Activated naive CD4-positive, alpha-beta T cell treated with Interleukin-2 at 50 U/mL for 16 hours (primary cell): ENCODE measurements at places on chromosomes 4 and X.

DNA sequence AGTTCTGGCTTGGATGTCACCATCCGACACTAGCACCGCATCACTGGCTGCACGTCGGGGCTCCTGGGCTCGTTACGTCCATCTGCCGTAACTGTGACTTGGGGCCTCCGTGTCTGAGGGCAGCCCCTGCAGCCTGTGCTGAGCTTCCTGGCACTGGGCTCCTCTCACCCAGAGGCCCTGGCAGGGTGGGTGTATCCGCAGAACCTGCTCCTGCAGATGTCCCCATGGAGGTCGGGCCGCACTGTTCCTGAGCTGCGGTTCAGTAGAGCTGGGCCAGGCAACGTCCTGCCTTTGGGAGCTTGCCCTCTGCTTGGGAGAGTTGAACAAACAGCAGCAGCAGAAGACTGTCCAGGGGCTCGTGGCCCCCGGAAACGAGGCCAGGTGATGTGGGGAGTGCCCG lies 71.4 kb downstream of the RGS12 start:
- no peak for DNase-seq

DNA sequence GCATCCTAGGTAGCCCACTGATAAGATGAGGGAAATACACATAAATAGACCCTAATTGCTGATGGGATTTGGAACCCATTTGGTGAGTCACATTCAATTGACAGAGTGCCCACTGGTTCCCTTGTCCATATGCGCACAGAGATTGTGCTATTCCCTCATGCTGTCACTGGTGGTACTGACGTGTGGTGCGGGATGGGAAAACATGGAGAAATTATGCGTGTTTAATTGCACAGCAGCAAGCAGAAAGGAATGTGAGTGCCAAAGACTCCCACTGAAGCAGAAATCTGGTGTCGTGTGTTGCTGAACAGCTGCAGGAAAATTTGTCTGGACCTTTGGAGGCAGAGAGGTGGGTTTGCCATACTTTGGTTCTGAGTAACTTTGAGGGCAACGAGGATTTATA lies 92.2 kb downstream of the NHSL2 start:
- DNase-seq: no peak

- DNase-seq: no peak
These were observed 62.4 kb downstream of the TRMT44 start for GRCh38 chr4:8502836-8503585.

GRCh38 chr4:18938343-18939099 lies 917.0 kb upstream of the LCORL start:
- DNase-seq: no peak

- DNase-seq: no peak
These were observed 950.2 kb upstream of the TENM3 start for GRCh38 chr4:181293014-181293413.

GRCh38 chr4:87698394-87698793 lies 48.3 kb downstream of the DMP1 start:
- no peak for DNase-seq

DNA sequence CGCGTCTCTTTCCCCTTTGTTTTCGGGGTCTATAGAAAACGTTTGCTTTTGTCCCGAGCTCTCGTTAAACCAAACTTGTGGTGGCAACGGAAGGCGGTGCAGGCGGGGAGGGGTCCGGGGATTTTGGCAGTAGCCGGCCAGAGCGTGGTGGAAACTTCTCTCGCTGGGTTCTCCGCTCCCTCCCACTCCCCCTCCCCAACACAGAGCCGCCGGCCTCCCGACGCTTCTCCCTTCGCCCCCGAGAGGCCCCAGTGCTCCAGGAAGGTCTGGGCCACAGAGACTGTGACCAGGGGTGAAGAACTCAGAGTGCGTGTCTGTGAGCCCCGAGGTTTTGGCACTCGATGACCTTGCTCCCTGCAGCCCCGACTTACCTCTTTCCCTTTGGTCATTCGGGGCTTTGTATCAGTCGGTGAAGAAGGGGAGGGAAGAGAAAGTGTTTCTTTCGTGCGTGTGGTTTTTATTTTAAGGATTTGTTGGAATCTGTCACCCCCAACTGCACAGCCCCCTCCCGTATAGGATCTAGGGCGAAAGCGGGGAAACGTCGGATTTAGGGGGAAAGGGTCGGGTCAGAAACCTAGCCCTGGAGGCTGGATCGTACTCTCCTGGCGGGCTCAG lies 9.0 kb upstream of the BCOR start:
- no peak for DNase-seq

DNA sequence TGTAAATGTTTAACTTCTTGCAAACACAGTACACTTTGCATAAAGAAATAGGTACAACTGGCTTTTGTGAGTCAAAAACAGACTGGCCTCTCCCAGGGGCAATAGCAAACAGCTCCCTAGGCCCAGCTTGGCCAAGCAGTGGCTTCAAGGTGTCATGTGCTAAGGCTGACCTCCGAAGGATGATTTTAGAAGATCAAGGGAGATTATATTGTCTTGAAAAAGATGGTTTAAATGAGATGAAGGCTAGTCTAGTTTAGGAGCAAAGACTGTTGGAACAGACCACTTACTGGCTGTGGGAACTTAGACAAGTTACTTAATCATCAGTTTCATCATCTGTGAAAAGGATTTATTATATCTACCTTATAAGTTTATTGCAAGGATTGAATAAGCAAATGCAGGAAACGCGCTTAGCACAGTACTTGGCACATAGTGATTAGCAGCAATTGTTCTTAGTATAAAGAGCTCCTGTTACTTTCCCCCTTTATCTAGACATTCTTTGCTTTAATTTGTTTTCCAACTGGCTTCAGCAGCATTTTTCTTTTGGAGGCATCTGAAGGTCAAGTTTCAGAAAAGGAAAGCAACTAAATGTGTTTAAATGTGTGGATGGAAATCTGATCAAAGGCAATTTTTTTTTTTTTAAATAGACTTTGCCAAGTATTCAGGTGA lies 17.2 kb downstream of the ANXA3 start:
- DNase-seq: no peak

DNA sequence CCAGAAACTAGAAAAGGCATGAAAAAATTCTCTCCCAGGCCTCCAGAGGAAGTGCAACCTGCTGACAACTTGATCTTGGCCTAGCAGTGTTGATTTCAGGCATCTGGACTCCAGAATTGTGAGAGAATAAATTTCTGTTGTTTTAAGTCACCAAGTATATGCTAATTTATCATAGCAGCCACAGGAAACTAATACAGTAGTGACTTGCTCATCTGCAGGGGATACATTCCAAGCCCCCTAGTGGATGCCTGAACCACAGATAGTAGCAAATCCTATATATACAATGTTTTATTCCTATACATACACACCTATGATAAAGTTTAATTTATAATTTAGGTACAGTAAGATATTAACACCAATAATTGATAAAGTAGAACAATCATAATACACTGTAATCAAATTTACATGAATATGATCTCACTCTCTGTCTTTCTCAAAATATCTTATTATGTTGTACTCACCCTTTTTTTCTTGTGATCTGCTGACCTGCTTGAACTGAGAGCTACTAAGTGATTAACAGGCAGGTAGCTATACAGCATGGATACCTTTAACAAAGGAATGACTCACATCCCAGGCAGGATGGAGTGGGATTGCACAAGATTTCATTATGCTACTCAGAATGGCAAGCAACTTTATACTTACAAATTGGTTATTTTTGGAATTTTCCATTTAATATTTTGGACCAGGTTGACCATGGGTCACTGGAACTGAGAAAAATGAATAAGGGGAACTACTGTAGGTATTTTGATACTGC lies 501.1 kb downstream of the KCNIP4 start:
- no peak for DNase-seq

DNA sequence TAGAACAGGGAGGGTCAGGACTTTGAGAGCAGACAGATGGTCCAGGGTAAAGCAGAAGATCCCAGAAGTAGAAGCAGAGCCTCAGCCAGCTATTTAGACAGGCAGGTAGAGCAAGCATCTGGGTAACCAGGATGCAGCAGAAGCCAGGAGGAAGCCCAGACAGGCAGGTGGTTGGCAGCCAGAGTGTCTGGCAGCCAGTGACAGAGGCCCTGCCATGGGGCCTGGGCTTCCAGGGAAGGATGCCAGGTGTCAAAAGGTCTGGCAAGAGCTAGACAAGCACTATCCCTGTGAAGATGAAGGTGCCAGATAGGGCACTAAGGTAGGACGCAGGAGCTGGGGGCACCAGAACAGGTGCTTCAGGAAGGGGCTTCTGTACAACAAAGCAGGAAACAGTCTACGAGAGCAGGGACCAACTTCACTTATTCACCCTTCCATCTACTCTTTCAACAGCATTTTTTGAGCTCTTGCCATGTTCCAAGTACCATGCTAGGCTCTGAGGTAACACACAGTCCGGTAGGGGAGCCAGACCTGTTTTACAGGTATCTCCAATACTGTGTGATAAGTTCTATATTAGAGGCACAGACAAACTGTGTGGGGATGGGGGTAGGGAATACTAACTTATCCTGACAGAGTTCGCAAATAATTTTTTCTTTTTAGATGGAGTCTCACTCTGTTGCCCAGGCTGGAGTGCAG lies 38.1 kb upstream of the GJB1 start:
- no peak for DNase-seq

- DNase-seq: no peak
These were observed 168.5 kb downstream of the SMIM20 start for GRCh38 chr4:26082565-26082964.

GRCh38 chr4:17511950-17512795 lies at the start of gene QDPR:
QDPR (minus strand) TSS chr4:17512090; CDS start chr4:17512054, 36 bp downstream.
- peak; percentile 78 for DNase-seq

DNA sequence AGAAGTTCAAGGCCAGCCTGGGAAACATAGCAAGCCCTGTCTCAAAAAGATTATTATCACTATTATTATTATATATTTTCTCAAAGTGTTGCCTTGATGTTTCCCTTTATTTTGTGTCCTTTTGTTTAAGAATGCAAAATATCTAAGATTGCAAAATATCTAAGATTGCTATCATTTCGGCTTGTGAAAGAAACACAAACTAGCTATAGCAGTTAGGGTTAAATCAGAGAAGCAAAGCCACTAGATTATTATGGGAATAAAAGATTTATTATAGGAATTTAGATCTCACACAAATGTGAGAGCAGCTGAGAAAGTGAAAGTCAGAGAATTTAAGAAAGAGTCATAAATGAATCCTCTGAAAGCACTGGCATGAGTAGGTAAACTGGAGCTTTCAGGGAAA lies 18.0 kb upstream of the TMEM184C start:
- no peak for DNase-seq

GRCh38 chr4:24010994-24011393 lies 121.1 kb upstream of the PPARGC1A start:
- no peak for DNase-seq

GRCh38 chrX:17854069-17854468 lies 7.0 kb downstream of the RAI2 start:
- no peak for DNase-seq

- DNase-seq: no peak
These were observed 8.0 kb upstream of the ANXA3 start for GRCh38 chr4:78543424-78544125.

GRCh38 chr4:2083826-2084160 lies 24.7 kb downstream of the NAT8L start:
- DNase-seq: no peak
